ENCODE measurements at places on chromosomes 6 and 20.

- no peak for DNase-seq
These were observed 26.5 kb downstream of the FASTKD5 start for GRCh38 chr20:3133155-3133554.

DNA sequence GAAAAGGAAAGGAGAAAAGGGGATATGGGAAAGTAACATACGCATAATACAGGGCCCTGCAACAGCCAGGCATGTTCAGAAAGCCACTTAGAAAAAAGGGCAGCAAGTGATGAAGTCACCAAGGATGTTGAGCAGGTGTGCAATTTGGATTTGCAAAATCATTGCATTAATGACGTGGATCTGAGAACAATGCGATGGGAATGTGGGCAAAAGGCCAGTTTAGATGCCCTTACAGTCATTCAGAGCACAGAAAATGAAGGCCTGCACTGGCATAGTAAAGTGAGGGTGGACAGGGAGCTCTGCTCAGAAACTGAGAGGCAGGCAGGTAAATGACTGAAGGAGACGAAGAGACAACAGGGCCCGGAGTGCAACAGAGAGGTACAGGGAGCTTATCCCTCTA, 123.7 kb upstream of the NHSL1 start:
- no peak for DNase-seq

GRCh38 chr20:61322151-61322865, 70.2 kb downstream of the CDH4 start:
- no peak for DNase-seq

- DNase-seq = no peak
These were observed 108.1 kb upstream of the TIAM2 start for GRCh38 chr6:154887051-154887450.

DNA sequence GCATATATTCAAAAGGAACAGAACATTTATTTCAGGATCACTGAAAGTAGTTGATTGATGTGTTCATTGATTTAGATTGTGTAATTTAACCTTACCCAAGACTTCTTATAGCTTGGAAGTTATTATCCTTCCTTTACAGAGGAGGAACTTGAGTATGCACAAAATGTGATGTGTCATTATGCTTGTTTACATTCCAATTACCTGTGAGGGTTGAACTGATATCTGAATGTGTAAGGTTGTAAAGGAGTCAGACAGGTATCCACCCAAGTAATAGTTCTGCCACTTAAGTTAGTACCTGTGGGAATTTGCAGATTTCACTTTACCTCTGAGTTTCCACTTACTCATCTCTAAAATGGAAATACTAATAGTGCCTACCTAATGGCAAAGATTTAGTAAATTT, 668.2 kb downstream of the DOK5 start:
- no peak for DNase-seq
